ENCODE measurements at places on chromosomes 12 and 14.

- no peak for DNase-seq
These were observed at the start of gene DIO2 for GRCh38 chr14:80211153-80212022. Gene DIO2 (minus strand): TSS chr14:80211504. CDS start chr14:80211472, 32 bp downstream.

GRCh38 chr12:40107098-40107802 is 1.4 kb upstream of the SLC2A13 start:
- peak; percentile 93 for DNase-seq

- no peak for DNase-seq
These were observed 64.7 kb downstream of the PPP2R5E start for GRCh38 chr14:63478437-63478852.

GRCh38 chr14:102774391-102775153 is 2.7 kb upstream of the TRAF3 start:
- peak; percentile 51 for DNase-seq

DNA sequence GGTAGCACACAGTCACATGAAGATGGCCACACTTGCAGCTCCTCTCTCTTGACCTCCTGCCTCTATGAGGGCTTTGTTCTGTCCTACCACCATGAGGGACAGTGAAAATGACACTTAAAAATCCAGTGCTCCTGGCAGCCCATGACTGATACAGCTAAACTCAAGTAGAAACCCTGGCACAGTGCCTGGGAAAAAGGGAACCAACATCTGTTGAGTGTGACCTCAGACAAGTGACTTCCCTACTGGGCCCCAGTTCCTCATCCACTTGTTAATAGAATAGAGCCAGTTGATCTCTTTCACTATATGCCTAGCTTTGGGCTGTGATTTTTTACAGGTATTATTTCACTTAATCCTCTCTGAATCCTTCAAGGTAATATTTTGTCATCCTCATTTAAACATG is 4.8 kb downstream of the GUCY2C start:
- no peak for DNase-seq

- no peak for DNase-seq
These were observed 181.7 kb upstream of the ARID2 start for GRCh38 chr12:45547822-45548221.

DNA sequence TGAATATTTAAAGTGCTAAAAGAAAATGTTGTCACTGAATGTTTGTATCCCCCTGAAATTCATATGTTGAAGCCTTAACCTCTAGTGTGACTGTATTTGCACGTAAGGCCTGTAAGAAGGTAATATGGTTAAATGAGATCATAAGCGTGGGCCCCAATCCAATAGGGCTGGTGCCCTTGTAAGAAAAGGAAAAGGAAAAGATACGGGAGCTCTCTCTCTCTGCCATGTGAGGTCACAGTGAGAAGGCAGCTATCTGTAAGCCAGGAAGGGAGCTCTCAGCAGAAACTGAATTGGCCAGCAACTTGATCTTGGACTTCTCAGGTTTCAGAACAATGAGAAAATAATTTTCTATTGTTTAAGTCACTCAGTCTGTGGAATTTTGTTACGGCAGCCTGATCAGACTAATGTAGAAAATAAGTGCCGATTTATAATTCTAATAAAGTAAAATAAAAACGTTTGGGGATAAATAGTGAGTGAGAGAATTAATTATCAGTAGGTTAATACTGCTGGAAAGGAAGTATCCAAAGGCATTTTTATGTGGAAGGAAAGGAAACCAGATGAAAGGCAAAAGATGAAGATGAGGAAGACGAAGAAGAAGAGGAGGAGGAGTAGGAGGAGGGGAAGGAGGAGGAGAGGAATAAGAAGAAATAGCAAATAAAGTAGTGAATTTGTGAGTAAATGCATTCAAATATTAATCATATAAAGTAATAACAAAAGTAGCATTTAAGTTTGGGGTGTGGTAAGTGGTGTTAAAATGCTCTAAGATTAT is 188.5 kb upstream of the KRR1 start:
- DNase-seq = no peak

GRCh38 chr12:65685514-65685913 is 138.8 kb upstream of the HMGA2 start:
- DNase-seq = no peak

All from activated T-cell treated with anti-CD3 and anti-CD28 coated beads for 1 hour (primary cell).